ENCODE measurements at places on chromosomes 4 and X.

- no peak for DNase-seq
Observed at GRCh38 chr4:17165286-17165685, 266.8 kb upstream of the LDB2 start.

DNA sequence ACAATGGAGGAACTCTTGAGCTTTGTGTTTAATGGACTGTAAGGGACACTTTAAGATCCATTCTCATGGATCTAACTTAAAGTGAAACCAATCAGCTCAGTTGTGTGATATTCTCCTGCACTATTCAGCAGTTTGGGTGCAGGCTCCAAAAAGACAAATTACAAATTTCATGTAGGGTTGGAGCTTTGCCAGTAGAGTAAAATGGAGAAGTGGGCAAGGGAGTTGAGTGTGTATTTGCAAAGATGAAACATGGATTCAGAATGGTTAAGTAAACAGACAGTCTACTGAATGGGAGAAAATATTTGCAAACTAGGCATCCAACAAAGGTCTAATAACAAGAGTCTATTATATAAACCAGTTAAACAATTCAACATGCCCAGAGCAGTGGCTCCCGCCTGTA lies 21.2 kb upstream of the MID2 start:
- no peak for DNase-seq

- no peak for DNase-seq
Observed at GRCh38 chr4:110615353-110616237, 7.3 kb downstream of the PITX2 start.

GRCh38 chrX:106902684-106903083 lies 457 bp downstream of the RIPPLY1 start:
- no peak for DNase-seq

GRCh38 chr4:91471280-91471679 lies 832.5 kb upstream of the GRID2 start:
- DNase-seq, result no peak

DNA sequence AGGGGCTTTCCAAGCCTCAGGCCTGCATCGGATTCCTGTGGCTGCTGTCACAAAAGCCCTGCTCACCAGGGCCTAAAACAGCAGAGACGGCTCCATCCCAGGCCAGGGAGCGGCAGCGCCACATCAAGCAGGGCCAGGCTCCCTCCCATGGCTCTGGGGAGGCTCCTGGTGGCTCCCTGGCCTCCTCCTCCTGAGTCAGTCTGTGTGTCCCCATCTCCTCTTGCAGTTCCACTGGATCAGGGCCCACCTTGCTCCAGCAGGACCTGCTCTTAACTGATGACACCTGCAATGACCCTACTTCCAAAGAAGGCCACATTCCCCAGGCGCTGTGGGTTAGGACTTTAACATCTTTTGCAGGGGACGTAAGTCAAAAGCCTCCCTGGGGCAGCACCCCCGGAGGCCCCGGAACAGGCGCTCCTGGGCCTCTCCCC lies 51.9 kb downstream of the CPZ start:
- DNase-seq, result no peak

DNA sequence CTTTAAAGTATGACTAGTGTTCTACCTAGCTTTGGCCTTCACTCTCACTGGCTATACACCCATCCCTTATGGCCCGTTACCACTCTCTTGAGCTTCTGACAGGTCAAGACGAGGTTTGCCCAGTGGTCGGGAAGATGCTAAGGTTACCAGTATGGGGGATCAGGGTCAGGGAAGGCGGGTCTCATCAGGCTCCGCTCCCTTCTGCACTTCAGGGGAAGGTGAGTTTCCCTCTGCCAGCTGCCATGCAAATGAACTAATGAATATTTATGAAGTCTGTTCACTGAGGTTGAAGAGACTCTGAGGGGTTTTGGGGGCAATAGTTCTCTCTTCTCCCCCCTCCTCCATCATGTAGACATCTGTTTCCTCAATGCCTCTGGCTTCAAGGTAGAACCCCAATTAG lies 6.6 kb downstream of the EFNB1 start:
- DNase-seq, result no peak

DNA sequence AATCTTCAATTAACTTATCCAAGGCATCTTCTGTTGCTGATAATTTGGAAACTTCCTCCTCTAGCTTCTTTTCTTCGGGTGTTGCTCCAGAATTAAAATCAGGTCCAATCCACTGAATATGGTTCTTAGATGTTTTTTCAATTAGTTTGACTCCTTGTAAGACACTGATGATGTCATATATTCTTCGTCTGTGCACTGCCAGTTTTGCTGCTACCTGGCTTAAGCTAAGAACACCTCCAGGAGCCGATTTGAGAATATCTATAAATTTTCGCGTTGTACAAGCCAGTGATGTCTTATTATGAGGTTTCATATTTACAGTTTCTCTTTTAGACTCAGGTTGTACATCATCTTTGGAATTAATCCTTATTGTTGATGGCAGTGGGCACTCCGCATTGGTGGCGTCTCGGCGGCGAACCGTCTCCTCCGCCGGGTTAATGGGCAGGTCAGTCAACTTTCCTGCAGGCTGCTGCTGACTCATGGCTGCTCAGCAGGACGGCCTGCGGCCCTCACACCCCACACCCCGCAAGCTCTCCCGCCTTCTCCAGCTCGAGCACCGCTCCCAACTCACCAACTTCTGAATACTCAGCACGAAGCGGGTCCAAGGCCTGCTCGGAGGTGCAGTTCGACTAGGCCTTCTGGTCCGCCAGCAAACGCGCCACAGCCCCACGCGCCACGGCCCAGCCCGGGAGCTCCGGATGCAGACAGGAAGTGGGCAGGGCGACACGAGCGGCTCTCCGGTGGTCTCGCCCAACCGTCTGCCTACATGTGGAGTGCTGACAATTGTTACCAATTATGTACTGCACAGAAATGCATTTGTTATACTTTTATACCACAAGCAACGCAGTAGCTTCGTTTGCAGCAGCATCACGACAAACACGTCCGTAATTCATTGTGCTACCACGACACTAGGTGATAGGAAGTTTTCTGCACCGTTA lies 49.2 kb upstream of the FHL1 start:
- DNase-seq, result no peak

GRCh38 chr4:133424605-133425004 lies 275.5 kb downstream of the PCDH10 start:
- DNase-seq, result no peak

All from stimulated activated CD4-positive, alpha-beta T cell treated with anti-CD3 and anti-CD28 coated beads, Interleukin-4, amount 100 ng/mL, for 48 hours (primary cell).